Activated CD4-positive, alpha-beta T cell treated with anti-CD3 and anti-CD28 coated beads for 24 hours (primary cell): ENCODE measurements at places on chromosomes 12 and 14.

DNA sequence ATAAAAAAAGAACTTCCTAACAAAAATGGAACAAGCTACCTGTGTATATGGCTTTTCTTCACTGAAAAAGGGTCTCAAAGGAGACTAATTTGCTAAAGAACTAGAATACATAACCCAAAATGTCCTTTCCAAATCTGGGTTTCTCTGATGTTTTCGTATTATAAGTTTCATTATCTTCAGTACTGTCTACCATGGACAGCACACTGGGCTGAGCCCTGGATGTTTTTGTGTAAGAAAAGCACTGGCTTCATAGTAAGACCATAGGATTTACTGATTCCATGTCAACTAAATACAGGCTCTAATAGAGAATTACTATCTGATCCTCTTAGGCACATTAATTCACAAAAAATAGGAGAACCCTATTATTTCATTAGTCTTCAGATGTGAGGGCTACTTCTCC lies 94.3 kb upstream of the GPHB5 start:
- no peak for DNase-seq

DNA sequence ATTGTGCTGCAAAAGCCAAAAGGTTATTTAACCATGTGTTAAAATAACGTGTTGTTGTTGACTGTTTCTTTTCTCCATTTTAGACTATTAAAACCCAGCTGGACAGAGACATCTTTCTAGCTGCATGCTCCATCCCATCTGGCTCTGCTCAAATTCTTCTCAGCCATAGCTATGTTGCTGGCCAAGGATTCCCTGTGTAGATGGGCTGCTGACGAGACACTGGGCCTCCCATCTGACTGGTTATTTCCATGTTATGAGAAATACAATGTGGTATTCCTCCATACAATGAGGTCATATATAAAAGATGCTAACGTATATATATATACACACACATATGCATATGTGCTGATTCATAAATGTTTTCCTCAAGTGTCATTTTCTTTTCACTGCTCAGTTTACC lies 30.1 kb downstream of the MED13L start:
- DNase-seq: no peak

GRCh38 chr12:24408305-24408704 lies 458.8 kb upstream of the SOX5 start:
- no peak for DNase-seq

DNA sequence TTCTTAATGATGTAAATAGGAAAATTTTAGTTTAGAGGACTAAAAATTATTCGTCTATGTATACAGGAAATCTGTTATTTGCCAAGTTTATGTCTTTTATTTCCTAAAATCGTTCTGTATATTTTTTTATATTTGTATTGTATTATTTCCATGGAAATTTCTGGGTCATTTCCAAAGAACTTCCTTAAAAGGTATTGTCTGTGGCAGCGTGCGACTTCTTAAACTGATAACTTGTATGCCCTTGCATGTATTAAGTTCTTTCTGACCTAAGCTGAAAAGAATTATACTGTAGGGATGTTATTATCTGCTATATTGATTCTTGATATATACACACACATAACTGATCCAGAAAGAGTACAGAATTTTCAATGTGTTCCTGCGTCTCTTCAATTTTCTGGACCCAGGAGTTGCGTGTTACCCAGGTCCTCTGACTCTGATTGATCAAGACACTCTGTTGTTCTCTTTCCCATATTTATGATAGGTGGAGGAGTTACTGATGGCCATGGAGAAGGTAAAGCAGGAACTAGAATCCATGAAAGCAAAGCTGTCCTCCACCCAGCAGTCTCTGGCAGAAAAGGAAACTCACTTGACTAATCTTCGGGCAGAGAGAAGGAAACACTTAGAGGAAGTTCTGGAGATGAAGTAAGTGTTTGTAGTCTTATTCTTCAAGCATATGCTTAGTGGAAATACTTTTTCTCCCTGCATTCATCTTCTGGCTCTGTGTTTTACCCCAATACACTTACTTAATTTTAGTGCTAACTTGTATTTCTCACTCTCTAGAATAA lies 298.5 kb downstream of the ERC1 start:
- DNase-seq: no peak

GRCh38 chr12:48744251-48745008 lies 27.9 kb upstream of the CCNT1 start:
- DNase-seq: no peak

DNA sequence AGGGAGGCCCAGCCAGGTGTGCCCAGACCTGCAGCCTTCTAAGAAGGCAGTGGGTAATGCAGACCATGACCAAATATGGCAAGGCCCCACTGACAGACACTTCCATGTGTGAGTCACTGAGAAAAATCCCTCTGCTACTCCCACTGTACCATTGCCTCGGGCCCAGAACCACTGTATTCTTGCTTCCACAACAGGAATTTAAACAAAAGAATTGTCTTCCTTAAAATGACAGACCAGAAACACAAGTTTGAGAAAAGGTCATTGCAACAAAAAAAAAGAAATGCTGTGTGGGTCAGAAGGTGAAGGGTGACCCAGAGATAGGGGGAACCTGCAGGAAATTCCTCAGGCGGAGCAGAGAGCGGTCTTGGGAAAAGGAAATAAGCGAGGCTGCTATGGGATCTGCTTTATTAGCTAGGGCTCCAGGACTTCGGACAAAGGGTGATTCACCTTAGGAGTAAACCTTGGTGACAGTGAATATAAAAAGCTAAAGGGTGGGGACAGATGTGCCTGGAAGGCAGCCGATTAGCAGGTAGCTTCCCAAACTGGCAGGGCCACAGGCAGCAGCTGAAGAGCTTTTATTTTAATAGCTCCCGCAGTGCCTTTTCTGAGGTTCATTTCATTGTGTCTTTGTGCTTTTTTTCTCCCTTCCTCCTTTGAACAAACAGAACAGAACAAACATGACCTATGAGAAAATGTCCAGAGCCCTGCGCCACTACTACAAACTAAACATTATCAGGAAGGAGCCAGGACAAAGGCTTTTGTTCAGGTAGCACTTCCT lies 185.3 kb upstream of the BCL2L14 start:
- no peak for DNase-seq

DNA sequence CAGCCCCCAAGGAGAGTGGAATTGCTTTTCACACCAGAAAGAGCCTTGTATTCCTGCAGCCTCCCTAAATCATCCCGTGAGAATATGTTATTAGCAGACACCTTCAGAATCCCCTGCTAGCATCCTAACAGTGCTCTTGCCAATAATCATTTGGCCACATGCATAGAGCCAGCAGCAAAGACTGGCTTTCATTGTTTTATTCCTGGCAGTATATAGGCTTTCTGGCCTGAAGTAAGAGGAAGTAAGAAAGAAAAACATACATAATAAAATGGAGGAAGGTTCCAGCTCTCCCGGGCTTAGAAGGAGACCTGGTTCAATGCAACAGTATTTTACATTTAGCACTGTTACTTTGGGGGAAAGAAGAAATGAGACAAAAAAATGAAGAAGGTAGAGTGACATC lies 176.7 kb upstream of the ATF7IP start:
- DNase-seq: no peak

DNA sequence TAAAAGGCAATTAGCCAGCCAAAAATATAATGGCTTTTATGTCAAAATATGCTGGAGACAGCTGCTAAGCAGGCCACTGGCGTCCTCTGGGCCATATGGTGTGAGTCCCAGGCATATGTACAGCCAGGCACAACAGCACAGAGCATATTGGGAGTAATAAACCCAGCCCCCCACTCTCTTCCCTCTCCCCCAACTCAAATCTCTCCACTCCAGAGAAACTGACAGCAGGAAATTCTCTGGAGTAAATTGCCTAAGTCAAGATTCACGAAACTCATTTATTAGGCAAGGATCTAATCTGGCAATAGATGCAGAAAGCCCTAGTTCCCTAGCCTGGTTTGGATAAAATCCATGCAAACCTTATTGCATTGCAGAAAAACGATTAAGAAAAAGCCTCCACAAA lies 147.9 kb upstream of the SEL1L start:
- no peak for DNase-seq

- DNase-seq: no peak
These were observed 22.6 kb upstream of the MDM2 start for GRCh38 chr12:68785358-68785757.

GRCh38 chr12:85531341-85531740 lies 251.3 kb downstream of the ALX1 start:
- no peak for DNase-seq

DNA sequence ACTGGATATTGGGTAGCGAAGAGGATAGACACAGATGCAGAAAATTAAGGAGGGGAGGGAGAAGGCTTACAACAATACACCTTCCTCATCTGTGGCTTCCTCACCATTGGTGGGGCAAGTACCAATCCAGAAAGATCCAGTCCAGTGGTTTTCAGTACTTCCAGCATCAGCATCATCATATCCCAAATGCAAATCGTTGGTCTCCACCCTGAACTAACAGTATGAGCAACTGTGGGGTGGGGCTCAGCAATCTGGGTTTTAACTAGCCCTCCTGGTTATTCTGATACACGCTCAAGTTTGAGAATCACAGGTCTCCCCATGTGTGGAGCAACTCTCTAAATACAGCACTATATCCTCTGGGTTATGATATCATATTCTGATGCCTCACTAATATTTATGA lies 193.7 kb downstream of the PAX9 start:
- DNase-seq: no peak

- DNase-seq: no peak
These were observed 30.9 kb downstream of the NT5DC3 start for GRCh38 chr12:103810111-103810510.

DNA sequence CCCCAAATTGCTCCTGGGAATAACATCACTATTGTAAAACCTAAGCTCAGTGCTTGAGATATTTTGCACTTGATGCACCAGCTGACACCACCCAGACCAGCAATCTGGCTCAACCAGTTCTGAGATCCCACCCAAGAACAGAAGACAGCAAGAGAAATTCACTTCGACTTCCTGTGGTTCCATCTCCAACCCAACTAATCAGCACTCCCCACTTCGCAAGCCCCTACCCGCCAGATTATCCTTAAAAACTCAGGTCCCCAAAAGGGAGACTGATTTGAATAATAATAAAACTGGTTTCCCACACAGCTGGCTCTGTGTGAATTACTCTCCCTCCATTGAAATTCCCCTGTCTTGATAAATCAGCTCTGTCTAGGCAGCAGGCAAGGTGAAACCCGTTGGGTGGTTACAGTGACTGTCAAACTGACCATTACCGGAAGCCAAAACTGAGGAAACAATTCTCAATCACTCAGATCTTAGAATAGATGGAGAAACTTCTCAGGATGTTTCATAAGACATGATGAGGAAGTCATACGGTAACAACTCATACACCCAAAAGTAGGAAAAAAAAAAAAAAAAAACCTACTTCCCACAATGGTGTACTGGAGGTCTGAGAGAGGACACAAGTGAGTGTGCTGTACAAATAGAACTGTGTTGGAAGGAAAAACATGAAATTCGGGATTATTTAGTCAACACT lies 92.4 kb downstream of the TMTC1 start:
- DNase-seq: no peak

DNA sequence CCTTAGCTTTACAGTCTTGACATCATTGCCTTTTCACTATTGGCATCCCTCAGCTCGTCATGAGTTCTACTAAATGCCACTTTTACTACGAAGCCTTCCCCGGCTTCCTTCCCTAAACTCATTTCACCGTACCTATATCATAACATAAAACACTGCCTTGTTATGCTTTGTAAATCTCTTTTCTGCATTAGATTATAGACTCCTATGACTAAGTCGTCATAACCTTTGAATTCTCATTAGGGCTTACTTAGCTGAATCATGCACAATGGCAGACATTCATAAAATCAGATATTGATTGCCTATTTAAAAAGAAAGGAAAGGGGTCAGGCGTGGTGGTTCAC lies 21.0 kb downstream of the BTG1 start:
- no peak for DNase-seq

DNA sequence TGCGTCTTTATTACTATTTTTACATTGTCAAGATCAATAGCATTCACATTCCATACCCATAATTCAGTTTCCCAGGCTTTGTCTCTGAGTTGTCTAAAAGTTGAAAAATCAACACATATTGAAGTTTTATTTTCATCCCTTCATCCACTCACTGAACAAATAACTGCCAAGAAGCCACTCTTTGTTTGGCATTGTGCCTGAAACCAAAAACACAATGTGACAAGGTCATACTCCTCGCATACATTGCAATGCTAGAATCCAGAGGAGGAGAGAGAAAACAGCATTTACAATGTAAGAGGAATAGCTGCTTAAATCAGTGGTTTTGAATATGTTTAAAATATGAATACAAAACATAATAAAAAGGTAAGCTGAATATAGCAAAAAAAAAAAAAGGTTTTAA lies 71.8 kb downstream of the CCDC60 start:
- DNase-seq: no peak

- peak; percentile 81 for DNase-seq
These were observed 2.8 kb upstream of the HOXC8 start for GRCh38 chr12:54005853-54006558.

GRCh38 chr14:64279704-64280668 lies 14.2 kb downstream of the ESR2 start:
- DNase-seq: no peak

DNA sequence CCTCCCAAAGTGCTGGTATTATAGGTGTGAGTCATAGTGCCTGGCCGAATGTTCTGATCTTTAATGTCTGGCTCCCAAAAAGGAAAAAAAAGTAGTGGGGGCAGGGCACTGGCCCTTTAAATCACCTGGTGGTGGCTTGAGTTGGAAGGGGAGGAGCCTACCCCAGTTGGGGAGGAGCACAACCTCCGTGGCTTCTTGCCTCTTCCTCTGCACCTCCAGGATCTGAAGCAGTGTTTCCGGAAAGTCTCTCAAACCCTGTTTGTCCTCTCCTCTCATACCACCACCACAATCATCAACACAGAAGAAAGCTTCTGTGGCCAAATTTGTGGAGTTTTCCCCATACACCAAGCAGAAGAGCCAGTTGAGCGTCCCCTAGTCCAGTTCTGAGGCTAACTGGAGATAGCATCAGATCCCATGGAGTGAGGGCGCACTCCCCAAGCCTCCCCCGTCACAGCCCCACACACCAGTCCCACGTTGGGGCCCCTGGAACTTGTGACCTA lies 24.3 kb upstream of the RCOR1 start:
- DNase-seq: peak; percentile 47

DNA sequence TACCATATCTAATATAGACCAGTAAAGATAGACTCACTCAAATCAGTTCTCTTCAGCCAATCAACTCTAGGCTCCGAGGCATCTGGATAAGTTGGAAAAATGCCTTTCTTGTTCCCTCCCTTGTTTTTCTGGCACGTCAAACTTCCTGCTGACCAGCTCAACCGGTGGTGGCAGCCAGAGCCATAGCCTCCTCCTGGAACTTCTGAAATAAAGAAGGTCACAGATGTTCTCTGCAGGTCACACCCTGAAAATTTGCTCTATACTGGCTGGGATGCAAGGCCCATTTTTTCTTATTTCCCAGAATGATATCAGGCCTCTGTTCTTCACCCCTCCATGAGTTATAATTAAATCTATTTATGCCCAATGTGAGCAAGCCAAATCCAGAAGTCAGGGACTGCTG lies 81.9 kb downstream of the BMP4 start:
- no peak for DNase-seq

GRCh38 chr12:14238221-14238792 lies 127.2 kb upstream of the ATF7IP start:
- no peak for DNase-seq

- DNase-seq: no peak
These were observed 27.6 kb upstream of the KRT78 start for GRCh38 chr12:52876372-52876771.

GRCh38 chr14:37985826-37986470 lies 221.8 kb upstream of the SSTR1 start:
- peak; percentile 18 for DNase-seq

GRCh38 chr12:51132693-51133092 lies 40.2 kb downstream of the TFCP2 start:
- DNase-seq: no peak
